PC-3 (cell line): ENCODE measurements at places on chromosomes 4 and X.

GRCh38 chr4:15145709-15146108 is 143.4 kb downstream of the CPEB2 start:
- peak; percentile 3 for DNase-seq
- no peak overlapping the region for H3K27ac ChIP-seq
- H3K4me3 ChIP-seq, result no peak overlapping the region

DNA sequence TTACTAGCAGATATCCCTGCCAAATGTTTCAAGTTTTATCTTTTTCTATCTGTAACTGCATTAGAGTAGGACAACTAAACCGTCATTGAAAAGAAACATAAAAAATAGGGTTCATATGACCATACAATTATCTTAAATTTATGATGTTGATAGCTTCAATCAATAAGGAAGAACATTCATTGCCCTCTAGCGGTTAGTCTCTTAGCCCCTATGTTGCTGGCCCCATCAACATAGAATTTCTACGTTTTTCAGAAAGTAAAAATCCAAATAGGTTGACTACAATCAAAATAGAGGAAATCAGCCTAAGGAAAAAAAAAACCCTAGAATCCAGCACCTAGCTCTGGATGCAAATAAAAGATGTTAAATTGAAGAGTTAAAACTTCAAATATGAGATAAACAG is 225.1 kb upstream of the ITM2A start:
- H3K27me3 ChIP-seq, result no peaks in the 10 kb centered on the region
- peak; percentile 5 for DNase-seq
- H3K4me1 ChIP-seq, result no peaks in the 10 kb centered on the region
- H3K36me3 ChIP-seq, result no peaks in the 10 kb centered on the region

DNA sequence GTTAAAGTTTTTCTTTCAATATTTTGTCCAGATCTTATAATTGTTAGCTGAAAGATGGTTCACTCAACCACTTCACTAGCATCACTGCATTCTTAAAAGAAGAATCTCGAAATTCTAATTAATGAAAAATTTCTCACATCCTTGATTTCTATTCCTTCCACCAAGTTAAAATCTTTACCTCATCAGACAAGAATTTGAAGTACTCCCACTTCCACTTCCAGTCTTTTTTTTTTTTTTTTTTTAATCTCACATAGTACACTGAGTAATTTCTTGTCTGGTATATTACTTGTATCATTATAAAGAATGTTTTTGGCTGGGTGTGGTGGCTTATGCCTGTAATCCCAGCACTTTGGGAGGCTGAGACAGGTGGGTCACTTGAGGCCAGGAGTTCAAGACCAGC is 73.2 kb downstream of the FBXW7 start:
- no peaks in the 10 kb centered on the region for H3K36me3 ChIP-seq
- H3K27me3 ChIP-seq, result no peaks in the 10 kb centered on the region
- H3K4me1 ChIP-seq, result peaks cover 4% of the 10 kb centered on the region; the same call in 1 of the 2 replicates
- DNase-seq, result no peak
- H3K27ac ChIP-seq, result no peak overlapping the region

GRCh38 chr4:88098993-88099752 is 59.3 kb downstream of the ABCG2 start:
- no peak overlapping the region for H3K27ac ChIP-seq
- H3K27me3 ChIP-seq, result no peaks in the 10 kb centered on the region
- no peaks in the 10 kb centered on the region for H3K36me3 ChIP-seq
- no peak for DNase-seq
- H3K4me3 ChIP-seq, result no peak overlapping the region
- peaks cover 12% of the 10 kb centered on the region for H3K4me1 ChIP-seq

DNA sequence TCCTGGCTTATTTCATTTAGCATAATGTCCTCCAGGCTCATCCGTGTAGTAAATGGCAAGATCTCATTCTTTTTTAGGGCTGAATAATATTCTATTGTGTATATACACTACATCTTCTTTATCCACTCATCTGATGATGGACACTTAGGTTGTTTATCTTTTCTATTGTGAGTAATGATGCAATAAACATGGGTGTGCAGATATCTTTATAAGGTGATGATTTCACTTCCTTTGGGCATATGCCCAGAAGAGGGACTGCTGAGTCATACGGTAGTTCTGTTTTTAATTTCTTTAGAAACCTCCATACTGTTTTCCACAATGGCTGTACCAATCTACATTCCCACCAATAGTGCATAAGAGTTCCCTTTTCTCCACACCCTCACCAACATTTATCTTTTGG is 317.6 kb upstream of the CNKSR2 start:
- no peaks in the 10 kb centered on the region for H3K36me3 ChIP-seq
- H3K27ac ChIP-seq, result no peak overlapping the region
- peak; percentile 57 for DNase-seq
- H3K4me1 ChIP-seq, result no peaks in the 10 kb centered on the region
- no peaks in the 10 kb centered on the region for H3K27me3 ChIP-seq
- H3K4me3 ChIP-seq, result no peak overlapping the region

- no peaks in the 10 kb centered on the region for H3K36me3 ChIP-seq
- H3K4me1 ChIP-seq, result no peaks in the 10 kb centered on the region
- H3K27ac ChIP-seq, result no peak overlapping the region
Measured at GRCh38 chr4:10200869-10201268, 84.3 kb upstream of the WDR1 start.
